ENCODE measurements at places on chromosomes 12 and 14.

DNA sequence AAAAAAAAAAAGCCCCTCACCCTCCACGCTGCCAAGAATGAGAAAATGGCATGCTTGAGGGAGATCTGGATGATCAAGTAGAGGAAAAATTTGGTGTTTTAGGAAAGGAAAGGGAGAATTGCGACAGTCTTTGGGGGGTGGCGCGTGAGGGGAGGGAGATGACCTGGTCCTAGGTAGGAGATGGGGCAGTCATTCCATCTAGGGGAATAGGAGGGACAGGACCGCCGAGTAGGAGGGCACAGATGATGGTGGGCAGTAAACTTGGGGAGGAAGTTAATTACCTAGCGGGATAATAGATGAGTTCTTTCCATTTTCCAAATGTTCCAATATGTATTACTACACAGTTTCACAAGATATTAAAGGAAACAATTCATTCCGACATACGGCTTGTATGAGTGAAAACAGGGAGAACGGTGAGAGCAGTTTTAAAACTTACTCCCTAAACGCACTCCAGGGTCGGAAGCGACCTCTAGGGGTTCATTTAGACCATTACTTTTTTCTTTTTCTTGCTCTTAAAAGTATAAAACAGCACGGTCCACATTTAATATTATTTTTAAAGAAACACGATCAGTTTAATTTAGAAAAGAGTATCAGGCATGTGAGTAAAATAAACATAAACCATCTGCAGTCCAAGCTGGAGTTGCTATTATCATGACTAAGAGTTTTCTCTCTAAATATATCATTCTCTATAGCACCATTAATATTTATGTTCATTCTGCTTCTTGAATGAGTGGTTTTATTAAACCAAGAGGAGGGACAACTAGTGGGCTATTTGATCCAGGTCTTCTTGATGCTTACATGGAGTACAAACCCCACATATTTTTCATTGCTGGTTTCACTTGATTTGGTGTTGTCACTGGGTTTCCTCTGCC, 3.0 kb upstream of the FNTB start:
- peak; percentile 15 for DNase-seq

DNA sequence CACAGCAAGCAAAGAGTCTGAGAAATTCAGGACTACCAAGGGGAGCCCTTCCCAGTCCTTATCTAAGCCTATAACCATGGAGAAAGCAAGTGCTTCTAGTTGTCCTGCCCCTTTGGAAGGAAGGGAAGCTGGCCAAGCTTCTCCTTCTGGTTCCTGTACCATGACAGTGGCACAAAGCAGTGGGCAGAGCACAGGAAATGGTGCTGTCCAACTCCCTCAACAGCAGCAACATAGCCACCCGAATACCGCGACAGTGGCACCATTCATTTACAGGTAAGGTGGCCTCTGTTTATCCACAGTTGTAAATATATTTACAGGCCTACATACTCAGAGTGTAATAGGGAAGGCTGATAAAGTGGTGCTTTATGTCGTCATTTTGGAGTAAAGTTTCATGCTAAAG, 176.5 kb downstream of the NAV3 start:
- DNase-seq, result no peak

DNA sequence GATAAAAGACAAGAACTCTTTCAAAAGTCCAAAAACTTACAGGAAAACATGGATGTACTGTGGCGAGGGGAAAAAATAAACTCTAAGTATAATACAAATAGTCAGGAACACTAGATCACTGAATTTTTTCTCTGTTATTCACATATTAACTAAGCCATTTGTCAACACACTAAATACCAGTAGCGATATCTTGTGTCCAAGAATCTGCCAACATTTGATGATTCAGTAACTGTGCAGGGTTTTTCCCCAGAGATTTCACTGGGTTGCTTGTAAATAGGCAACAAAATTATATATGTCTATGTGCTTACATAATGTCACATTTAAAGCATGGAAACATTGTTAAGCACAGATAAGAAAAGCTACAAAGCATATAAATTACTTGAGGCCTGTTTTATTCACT, 205.9 kb downstream of the KIF21A start:
- no peak for DNase-seq

DNA sequence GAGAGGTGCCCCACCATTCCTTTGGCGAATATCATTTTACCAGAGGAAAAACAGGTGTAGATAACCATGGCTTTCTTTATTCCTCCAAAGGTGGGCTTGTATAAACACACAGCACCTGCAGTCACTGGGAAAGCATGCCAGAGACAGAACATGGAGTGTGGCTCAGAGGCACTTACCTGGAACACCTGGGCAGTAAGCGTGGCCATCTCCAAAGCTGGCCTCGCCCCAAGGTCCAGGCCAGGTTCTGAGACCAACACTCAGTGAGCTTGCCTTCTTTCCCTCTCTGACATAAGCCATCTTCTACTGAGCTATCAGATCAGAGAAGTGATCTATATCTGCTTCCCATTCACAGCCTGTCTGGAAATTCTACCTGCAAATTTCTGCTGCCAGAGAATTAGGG, 70.5 kb downstream of the NUAK1 start:
- no peak for DNase-seq

- no peak for DNase-seq
Observed at GRCh38 chr12:131756441-131756840, 45.6 kb downstream of the SFSWAP start.

GRCh38 chr14:77485256-77485655, 13.4 kb downstream of the ISM2 start:
- DNase-seq, result no peak

DNA sequence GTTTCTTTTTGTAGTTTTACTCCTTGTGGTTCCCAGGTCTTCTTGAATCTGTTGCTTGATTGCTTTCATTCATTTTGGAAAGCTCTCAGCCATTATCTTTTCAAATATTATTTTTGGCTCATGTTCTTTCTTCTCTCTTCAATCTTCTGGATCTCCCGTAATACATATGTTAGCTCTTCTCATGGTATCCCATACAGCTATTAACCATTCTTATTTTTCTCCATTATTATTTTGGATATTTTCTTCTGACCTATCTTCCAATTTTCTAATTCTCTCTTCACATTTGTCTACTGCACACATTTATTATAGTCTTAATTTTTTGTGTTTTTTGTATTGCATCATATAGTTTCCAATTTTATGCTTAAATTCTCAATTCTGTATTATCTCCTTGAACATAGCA, 123.9 kb upstream of the ARID2 start:
- no peak for DNase-seq

DNA sequence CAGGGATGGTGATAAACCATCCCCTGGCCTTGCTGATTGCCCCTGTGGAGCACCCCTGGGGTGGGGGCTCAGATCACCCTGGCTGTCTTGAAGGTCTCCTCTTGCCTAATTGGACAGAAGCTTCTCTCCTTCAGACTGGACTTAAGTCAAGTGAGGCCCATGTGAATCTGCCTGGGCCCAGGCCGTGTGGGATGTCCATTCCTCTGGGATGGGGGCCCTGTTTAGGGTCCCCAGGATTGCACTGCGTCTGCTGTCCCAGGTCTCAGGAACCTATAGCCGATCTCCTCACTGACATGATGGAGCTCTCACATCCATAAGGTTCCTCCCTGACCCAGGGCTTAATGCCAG, 20.2 kb downstream of the SERPINA1 start:
- no peak for DNase-seq

DNA sequence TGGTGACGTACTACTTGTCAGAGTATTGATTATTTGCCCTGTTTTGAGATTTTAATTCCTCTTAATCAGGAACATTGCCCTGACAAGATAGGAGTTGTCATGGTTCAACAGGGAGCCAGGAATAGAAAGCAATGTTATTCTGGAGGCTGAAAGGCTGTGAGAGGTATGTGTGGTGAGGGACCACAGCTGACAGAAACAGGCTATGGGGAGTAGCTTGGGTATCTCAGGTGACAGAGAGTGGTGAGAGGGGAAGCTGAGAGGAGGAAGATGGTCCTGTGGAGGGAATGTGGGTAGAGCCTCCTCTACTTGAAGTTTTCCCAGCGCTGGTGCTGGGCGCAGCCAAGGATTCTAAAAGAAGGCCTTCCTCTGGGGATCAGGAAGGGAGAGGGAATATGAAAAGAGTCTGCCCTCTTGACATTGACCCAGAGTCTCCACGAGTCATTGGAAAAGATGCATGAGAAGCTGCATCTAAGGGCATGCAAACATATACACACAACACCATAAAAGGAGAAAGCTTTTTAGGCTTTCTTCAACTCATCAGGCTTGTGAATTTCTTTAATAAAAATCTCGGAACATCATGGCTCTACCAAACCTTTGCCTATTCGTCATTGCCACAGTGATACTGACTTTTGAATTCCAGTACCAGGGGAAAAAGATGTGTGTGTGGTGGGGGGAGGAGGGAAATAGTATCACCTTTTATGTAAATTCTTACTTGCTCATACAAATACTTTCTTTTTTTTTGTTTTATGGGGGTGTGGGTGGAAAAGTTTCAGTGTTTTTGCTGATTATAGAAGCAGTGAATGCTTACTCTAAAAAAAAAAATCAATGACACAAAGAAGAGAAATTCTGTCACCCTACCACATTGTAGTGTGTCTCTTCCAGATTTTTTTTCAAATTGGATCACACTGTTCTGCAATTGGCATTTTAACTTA, 39.9 kb upstream of the DHRS7 start:
- no peak for DNase-seq

DNA sequence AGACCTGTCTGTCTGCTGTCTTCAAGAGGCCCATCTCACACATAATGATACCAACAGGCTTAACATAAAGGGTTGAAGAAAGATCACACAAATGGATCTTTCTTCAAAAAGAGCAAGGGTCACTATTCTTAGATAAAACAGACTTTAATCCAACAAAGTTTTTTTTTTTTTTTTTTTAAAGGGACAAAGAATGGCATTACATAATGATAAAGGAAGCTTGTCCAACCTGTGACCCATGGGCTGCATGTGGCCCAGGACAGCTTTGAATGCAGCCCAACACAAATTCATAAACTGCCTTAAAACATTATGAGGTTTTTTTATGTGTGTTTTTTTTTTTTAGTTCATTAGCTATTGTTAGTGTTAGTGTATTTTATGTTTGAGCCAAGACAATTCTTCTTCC, 6.8 kb upstream of the FAM186B start:
- DNase-seq, result no peak

- DNase-seq, result no peak
Observed at GRCh38 chr14:33728010-33728498, 222.8 kb downstream of the EGLN3 start.

GRCh38 chr14:34213332-34213731, 248.7 kb downstream of the SPTSSA start:
- DNase-seq, result no peak

DNA sequence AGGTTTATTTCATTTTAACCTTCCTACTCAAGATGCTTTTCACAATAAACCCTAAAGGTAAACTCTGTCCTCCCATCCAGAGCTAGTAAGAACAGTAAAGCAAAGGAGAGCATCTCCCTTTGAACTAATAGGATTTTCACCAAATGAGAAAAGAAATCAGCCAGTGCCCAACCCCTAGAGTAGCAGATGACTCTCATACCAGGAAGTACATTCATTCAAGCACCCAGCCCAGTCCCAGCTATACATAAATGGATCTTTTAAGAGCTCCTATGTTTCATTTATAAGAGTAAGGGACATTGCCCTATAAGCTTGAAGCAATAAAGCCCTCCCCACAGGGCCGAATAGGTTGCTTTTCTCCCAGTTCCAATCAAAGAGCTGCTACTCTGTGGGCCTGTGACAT, 7.6 kb downstream of the BAZ2A start:
- no peak for DNase-seq

DNA sequence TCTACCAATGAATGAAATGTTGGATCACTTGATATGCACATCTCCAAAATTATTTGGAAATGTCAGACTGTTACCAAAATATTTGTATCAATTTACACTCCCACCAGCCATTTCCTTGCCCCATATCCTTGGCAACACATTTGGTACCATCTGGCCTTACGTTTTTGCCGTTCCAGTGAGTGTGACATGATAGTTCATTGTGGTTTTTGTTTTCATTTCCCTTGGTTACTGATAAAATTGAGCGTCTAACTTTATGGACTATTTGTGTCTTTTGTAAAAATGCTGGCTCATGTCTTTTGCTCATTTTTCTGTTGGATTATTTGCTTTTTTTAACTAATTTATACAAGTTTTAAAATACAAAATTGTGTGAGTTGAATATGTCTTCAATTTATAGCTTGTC, 11.0 kb downstream of the KLHDC1 start:
- no peak for DNase-seq

DNA sequence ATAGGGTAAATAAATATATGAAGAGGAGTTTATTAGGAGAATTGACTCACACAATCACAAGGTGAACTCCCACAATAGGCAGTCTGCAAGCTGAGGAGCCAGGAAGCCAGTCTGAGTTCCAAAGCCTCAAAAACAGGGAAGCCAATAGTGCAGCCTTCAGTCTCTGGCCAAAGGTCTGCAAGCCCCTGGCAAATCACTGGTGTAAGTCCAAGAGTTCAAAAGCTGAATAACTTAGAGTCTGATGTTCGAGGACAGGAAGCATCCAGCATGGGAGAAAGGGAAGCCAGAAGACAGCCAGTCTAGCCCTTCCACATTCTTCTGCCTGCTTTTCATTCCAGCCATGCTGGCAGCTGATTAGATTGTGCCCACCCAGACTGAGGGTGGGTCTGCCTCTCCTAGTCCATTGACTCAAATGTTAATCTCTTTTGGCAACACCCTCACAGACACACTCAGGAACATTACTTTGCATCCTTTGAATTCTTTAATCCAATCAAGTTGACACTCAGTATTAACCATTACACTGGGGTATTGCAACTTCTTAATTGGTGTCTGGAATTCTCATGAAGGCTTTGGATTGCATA, 736.5 kb upstream of the LMO3 start:
- no peak for DNase-seq

GRCh38 chr12:1875608-1876007, 42.8 kb downstream of the CACNA2D4 start:
- DNase-seq, result no peak

GRCh38 chr12:93569301-93569655, 3.2 kb upstream of the SOCS2 start:
- DNase-seq, result no peak

GRCh38 chr14:77181603-77182437, at the start of gene TMEM63C:
Gene TMEM63C, plus strand, starts transcription at chr14:77181798. Its CDS starts 37,016 bp downstream, at chr14:77218814.
- peak; percentile 24 for DNase-seq

- DNase-seq, result no peak
Observed at GRCh38 chr12:125773033-125773640, 707.9 kb downstream of the AACS start.

GRCh38 chr14:100677554-100678468, 48.9 kb upstream of the DLK1 start:
- DNase-seq, result no peak

GRCh38 chr12:93154753-93155480, 222.8 kb upstream of the NUDT4 start:
- no peak for DNase-seq

DNA sequence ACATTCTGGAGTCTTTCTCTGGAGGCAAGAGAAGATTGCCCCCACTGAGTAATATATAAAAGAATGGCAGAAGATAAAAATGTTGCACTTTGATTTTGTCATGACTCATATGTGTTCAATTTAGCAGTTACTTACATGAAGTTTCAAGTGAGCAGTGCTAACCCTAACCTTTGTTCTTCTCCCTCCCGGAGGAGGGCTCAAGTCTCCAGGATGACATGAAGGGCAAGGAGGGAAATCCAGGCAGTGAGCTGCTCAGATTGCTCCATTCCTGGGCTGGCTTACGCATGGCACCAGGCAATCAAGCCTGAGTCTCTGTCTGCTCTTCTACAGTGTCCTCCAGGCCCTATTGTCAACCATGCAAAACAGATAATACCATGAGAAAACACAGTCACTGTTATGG, 322.3 kb downstream of the DUSP6 start:
- DNase-seq, result no peak
